ENCODE measurements at places on chromosomes 2 and 18.

DNA sequence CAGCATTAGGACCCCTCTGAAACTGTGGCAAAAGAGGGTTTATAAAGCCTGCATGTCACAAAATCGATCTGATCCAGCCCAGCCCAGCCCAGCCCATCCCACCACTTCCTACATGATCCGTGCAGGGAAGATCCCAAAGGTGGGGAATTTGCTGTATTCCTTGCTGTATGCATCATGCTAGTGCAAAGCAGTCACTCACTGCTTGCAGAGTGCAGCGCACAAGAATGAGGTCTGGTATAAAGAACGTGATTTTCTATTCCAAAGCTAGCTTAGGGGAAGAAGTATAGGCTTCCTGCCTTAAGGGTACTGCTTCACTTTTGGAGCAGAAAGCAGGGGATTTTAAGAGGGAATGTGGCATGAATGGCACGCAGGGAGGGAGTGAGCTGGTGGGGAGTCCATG lies 18.9 kb upstream of the SERPINB11 start:
- DNase-seq = no peak

- no peak for DNase-seq
Measured at GRCh38 chr2:46802665-46803546, 112.7 kb downstream of the MCFD2 start.

DNA sequence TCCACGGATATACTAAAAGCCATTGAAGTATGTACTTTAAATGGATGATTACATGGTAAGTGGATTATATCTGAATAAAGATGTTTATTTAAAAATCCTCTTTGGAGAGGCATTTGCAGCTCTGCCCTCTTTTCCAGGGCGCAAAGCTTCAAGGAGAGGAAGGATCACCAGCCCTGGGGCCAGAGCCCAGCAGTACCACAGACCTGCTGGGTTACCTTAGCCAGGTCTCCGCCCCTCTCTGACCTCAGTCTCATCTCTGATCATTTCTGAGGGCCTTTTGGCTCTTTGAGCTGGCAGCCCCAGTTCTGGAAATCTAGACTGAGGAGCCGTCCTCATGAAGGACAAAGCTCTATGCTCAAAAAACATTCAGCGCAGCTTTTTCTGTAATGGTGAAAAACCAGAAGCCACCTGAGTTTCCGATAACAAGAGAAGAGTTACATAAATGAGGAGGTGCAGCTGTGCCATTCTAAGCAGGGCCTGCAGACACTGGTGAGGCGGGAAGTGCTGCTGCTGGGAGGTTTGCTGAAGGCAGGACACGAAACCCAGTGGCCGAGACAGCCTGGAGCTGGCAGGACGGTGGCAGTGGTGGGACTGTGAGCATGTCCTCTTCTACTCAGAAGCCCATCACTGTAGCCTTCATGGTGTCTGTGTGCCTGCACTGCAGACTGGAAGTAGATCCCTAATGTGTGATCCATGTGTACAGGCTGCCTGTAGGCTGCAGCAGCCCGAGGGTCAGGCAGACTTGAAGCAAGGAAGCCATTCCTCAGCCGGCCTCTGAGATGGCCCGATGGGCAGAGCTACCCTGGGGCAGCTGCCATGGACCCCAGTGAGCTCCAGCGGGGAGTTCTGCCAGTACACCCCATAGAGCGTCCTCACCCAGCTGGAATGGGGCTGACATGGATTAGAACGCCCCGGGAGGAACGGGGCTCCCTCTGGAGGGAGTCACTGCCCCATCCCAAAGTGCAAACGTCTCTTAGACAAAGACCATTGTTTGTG lies 27.7 kb downstream of the ADRA2B start:
- DNase-seq = no peak

- DNase-seq = no peak
Measured at GRCh38 chr2:148255929-148256328, 235.0 kb downstream of the MBD5 start.

DNA sequence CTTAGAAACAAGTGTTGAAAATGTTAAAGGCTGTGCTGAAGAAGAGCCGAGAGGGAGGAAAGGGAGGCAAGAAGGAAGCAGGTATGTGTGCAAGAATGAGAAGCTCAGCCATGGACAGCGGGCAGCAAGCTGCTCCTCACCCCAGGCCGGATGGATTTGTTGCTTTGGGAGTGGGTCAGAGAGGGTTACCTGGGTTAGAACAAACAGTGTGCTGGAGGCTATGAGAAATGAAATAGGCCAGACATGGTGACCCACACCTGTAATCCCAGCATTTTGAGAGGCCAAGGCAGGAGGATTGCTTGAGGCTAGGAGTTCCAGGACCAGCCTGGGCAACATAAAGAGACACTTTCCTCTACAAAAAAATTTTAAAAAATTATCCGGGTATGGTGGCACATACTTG lies 97.5 kb downstream of the TANC1 start:
- no peak for DNase-seq

DNA sequence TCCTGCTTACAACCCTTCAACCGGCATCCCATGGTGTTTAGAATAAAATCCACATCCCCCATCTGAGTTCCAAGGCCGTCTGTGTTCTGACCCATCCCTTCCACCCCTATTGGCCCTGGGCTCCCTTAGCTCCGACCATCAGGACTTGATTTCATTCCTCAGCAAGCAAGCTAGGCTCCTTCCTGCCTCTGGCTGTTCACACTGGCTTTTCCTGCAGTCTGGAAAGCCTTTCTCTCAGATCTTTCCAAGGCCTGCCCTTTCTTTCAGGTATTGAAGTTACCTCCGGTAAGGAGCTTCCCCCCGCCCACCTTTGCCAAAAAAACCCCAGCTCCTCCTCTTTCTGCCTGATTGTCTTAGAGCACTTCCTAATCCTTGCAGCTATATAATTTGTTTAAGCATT lies 86.8 kb downstream of the CLIP4 start:
- DNase-seq = no peak

DNA sequence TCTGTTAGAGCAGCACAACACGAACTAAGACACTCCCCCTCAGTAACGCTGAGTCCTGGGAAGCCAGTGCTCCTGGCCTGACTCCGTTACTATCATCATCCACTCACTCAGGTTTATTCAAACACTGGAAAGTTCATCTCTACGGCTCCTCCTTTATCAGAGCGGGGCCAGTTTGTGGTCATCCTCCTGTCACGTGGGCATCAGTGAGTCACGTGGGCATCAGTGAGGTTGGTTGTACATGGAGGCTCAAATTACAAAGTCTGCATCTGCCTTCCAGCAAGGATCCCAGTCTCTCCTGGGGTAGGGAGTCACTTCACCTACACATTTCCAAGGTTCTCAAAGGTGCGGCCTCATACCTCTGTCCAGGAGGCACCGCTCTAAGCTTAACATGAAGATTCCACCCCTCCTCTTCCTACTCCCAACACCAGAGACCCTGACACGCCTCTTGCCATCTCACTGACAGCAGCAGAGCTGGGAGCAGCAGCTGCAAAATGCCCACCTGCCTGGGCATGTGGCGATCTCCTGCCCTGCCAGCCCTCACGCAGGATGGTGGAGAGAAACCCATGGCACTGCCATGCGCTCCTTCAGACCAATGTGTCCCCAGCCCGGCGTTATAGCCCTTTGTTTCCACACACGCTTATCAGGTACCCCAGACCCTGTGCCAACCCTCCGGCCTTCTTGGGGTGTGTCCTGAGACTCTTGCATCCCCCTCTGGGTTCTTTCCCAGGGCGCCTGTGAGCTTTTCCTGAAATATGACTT lies 99.2 kb upstream of the PTPRM start:
- no peak for DNase-seq

DNA sequence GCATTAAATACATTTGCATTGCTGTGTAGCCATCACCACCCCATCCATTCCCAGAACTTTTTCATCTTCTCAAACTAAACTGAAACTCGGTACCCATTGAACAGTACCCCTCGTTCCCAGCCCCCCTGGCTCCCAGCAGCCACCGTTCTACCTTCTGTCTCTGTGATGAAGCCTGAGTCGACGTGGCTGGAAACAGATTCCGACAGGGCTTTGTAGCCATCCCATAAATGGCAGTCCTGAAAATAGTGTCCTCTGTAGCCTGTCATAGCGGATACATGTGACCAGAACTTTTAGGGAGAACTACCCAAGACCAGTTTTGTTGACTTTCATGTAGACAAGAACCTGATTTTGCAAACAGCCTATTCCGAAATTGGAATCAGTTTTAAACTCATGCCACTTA lies 59.1 kb downstream of the TSHZ1 start:
- DNase-seq = no peak

- DNase-seq = no peak
Measured at GRCh38 chr2:188444106-188444835, 152.6 kb downstream of the GULP1 start.

- no peak for DNase-seq
Measured at GRCh38 chr2:88841224-88841929, 149.9 kb downstream of the RPIA start.

DNA sequence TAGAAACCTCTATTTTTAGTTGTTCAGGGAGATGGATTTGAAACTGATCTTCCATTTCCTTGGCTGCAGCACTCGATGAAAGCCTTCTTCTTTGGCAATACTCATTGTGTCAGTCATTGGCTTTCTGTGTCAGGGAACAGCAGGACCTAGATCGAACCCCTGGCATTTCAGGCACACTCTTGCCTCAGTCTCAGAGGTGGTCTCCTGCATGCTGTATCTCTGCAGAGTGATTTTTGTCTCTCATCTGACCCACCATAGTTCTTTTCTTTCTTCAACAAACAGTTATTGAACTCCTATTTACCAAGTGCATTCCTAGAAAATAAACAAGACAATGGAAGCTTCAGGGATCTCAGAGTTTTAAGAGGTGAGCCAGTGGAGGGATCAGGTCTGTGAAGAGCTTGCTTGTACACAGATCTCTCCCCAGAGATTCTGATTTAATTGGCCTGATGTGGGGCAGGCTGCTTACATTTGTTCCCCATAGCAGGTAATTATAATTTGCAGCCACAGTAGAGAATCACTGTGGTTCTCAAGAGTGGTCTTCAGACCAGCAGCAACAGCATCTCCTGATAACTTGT lies 473.1 kb upstream of the TCF4 start:
- DNase-seq = no peak

- no peak for DNase-seq
Measured at GRCh38 chr2:38750011-38750890, 910 bp downstream of the SRSF7 start.

GRCh38 chr18:73199151-73199550 lies 331.4 kb upstream of the NETO1 start:
- DNase-seq = no peak

- DNase-seq = no peak
Measured at GRCh38 chr2:139055202-139055601, 275.0 kb upstream of the NXPH2 start.

DNA sequence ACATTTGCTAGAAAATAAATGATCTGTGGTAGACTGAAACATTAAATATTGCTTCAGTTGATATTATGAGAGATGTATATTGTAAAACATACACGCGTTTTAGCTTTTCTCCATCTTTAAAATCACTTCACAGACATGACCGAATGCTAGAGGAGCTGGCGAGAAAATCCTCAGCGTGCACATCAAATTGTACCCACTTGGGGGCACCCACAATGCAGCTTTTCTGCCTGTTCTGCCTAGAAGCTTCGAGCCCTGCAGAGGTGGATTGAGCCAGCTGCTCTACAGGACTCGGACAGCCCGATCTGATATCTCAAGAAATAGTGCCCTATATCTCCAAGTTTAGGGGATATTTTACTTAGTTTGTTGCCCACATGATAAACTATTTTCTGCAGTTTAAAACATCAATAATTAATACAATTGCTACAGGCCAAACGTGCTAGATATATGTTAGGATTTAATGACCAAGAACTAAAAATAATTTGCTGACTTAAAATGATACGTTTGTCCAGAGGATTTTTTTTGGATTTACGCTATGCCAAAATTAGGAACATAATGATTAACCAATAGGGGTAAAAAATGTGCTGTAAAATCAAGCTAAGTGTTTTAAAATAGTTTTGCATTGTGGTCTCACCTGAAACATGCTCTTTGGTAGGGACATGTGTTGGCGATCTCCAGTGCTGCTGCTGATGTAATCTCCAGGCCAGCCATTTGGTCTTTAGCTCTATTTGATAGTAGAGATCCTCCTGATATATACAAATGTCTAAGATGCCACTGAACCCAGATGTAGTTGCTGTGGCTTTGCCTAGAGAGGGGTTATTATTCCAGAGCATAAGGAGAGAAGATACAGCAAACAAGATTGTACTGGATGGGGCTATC lies 22.3 kb upstream of the ATP5MC3 start:
- peak; percentile 5 for DNase-seq

DNA sequence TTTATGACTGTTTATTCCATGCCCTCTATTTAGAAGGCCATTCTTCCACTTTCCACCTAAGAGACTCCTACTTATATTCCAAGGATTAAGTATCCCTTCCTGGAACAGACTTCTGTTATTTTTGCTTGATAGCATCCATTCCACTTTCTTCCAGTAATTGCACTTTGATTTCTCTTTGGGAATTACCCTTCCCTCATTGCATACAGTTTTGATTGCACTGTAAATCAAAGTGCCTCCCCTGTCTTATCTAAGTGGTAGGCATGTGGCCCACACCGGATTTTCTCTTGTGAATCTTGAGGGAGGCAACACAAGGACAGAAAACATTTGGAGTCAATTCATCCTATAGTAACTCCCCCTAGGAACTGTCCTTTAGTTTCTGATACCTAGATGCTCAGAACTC lies 120.4 kb downstream of the PDE11A start:
- no peak for DNase-seq

DNA sequence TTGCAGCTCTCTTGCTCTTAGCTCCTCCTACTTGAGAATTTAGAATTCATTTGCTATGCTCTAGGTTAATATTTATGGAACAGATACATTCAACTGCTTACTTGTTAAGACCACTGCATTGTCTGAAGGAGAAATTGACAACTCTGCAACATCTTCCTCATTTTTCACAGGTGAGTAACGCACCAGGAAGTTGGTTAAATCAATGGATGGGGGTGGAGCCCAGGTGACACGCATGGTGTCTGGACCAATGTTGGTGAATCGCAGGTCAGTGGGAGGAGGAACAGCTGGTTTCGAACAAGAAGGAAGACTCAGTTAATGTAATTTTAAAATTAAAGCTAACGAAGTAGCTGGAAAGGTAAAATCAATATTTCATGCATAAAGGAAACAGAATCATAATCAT lies 44.3 kb downstream of the FN1 start:
- no peak for DNase-seq

- no peak for DNase-seq
Measured at GRCh38 chr2:15557887-15558311, 3.2 kb downstream of the NBAS start.

GRCh38 chr2:115190459-115190858 lies 748.0 kb downstream of the DPP10 start:
- DNase-seq = no peak

- DNase-seq = no peak
Measured at GRCh38 chr2:162720559-162721271, 117.9 kb downstream of the KCNH7 start.

DNA sequence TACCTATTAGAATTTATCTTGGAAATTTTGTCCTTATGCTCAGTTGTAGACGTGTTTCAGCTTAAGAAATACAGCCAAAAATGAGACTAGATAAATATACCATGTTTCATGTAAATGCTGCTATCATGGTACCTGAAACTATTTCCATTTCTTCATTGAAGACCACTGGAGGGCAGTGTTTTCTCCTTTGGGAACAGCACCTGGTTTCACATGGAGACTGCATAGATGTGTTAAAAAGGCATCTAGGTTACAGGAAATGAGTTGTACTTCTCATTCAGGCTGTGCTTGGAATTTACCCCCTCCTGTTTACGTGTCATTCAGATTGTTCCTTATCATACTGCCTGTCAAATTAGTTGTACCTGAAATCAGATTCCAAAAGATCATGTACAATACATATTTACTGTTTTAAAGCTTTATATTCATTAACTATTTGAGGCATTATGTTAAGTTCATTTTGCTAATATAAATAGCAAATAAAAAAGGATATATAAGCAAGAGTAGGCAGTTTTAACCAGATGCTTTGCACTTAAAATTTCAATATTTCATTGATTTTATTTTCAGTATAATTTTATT lies 57.3 kb upstream of the PSMD14 start:
- no peak for DNase-seq

GRCh38 chr18:44171301-44171700 lies 509.4 kb upstream of the SETBP1 start:
- DNase-seq = no peak

All from cortex of kidney (tissue), 1 donor.